ENCODE measurements at places on chromosomes 6 and 20. TPM values are rescaled to one million over a fixed set of nuclear protein-coding genes. Genes with fewer than 3 reads are reported as not detected.

DNA sequence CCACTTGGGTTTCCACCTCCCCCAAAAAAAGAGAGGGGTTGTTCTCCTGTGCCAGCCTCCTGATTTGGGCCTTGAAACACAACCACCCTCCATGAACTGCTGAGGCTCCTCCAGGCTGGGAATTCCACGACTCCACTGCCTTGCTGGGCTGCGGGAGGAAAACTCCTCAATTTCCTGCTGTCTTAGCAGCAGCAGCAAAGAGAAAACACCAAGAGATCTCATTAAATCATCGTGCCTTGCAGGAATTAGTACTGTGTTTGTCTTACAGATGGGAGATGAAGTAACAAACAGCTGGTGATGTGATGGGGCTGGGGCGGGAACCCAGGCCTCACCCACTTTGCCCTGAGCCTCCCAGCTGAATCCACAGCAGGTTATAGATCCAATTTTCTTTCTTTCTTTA, 29.0 kb downstream of the BPIFB1 start:
- no peak for DNase-seq

- no peak for DNase-seq
These were observed 1.7 kb downstream of the PCMT1 start for GRCh38 chr6:149751239-149751638.

DNA sequence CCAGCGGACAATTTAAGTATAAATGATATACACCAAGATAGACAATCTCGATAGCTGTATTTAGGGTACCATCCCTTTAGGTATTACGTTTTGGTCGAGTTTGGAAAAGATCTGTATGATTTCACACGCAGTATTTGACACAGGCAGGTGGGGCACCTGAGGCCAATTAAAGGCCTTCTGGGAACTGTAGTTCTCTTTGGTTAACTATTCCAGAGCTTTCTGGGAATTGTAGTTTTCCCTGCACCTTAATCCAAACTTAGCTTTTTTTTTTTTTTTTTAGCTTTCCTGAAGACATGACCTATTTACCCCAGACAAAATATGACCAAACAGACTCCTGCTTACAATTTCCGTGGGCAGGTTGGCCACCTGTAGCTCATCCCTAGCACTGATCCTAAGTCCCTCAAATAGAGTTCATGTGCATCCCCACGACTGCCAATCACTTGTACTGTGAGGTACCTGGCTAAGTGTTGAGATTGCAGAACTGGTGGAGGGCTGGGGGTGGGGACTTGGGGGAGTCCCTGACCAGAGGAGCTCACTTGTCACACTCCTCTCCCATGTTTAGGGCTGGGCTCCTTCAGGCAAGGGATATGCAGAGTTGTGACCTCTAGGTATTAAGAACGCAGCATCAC, 999 bp upstream of the EHMT2 start:
- peak; percentile 75 for DNase-seq

DNA sequence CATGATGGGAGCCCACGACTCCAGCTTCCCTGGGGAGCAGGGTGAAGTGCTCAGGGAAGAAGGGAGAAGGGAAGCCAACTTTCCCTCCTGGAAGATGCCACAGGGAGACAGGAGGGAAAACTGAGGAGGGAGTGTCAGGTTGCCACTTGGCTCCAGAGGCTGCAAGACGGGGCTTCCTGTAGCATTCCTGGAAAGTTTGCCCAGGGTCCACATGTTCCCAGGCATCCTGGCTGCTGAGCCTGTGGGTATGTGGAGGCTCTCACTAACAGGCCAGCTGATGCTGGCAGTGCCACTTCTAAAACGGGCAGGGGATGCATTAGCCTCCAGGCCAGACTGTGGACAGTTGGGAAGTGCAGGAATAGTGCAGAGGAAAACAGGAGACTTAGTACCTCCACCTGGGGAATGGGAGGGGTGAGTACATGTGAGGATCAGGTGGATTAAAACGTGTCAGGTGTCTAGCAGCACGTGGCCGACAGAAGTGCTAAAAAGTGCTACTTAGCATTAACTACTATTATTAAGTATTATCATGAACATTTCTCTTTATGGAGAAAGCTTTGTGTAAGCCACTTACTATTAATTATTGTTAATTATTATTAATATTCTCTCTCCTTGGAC, 33.2 kb downstream of the BANF2 start:
- DNase-seq: no peak

Gene PACSIN1
- 6.4 TPM for total RNA-seq
